Left ventricle myocardium superior (tissue), 1 donor: ENCODE measurements at places on chromosomes 5 and 9. TPM values are rescaled to one million over a fixed set of nuclear protein-coding genes. Genes with fewer than 3 reads are reported as not detected.
A peak's percentile ranks its signal among the peaks of the same experiment; 100 is the strongest.

The TMEM215 gene
- not detected for total RNA-seq

GRCh38 chr5:109327570-109327969 is 82.2 kb downstream of the PJA2 start:
- DNase-seq, result no peak

- DNase-seq, result no peak
Measured at GRCh38 chr9:93276973-93277372, 93.0 kb downstream of the WNK2 start.

DNA sequence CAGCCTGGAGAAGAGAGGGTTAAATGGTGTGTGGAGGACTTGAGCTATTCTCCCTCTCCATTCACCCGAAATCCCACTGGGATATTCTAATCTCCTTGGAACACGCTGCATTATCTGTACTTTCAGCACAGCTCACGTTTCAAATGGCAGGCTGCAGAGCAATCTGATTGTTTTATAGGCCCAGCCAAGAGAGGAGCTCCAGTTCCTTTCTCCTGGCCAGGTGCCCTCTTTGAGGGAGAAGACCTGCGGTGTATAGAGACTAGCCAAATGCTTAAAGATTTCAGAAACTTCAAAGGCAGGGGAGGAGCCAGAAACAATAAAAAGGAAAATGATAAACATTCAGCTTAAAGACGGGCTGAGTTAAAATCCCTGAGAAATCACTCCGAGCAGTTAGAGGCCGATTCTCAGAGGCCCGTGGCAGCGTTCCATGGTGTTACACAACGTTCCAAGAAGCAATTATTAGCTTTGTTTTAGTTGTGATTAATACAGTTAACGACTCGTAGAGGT is 564.0 kb upstream of the KLF4 start:
- DNase-seq, result peak; percentile 79

- no peak for DNase-seq
Measured at GRCh38 chr5:4386152-4386551, 754.0 kb upstream of the ADAMTS16 start.

DNA sequence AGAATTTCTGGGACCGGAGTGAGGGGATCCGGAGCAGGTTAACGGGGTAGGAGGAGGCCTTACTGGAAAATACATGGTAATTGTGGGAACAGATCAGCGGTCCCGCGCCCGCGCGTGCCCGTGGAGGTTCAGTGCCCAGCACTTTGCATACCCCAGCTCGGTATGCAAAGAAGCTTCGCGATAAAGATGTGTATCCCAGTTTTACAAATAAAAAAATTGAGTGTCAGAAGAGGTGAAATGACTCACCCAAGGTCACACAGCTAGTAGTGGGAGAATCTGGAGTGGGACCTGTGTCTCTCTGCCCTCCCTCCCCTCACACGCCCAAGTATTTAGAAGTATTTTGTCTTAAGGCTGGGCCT is 967 bp downstream of the NEURL1B start:
- DNase-seq, result no peak
